AG08395 (cell line): ENCODE measurements at places on chromosomes 1 and 21.

- no peak for DNase-seq
Measured at GRCh38 chr1:42305639-42306038, 29.4 kb downstream of the FOXJ3 start.

DNA sequence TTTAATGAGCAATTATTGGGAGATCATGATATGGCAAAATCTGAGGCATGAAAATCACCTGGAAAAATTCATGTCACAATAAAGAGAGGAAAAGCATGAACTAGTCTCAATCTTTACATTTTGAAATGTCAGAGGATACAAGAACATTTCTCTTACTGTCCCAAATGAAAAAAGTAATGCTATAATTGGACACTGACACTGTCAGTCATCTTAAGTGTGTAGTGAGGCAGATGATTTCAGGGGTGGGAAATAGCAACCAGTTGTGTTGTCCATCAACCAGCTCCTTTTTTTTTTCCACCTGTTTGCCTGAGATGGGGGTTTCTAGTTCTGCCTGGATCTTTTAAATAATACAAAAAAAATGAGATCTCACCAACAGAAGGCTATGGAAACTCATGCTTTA is 646.2 kb downstream of the KCNT2 start:
- no peak for DNase-seq

DNA sequence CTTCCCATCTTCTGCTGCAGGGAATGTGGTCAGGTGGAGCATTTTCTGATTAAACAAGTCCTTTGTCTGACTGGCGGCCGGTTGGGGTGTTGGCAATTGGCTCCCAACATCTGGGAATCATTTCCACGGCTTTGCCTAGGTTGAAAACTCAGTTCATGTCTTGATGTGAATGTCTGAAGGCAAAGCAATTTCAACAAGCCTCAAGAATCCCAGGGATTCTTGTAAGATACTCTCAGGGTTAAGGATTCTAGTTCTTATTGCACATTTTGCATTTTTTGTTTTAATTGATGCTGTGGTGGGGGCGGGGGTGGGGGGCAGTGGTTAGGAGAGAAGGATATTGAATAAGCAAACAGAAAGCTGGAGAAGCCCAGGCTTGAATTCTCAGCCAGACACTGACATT is 273.9 kb downstream of the KIF26B start:
- no peak for DNase-seq

DNA sequence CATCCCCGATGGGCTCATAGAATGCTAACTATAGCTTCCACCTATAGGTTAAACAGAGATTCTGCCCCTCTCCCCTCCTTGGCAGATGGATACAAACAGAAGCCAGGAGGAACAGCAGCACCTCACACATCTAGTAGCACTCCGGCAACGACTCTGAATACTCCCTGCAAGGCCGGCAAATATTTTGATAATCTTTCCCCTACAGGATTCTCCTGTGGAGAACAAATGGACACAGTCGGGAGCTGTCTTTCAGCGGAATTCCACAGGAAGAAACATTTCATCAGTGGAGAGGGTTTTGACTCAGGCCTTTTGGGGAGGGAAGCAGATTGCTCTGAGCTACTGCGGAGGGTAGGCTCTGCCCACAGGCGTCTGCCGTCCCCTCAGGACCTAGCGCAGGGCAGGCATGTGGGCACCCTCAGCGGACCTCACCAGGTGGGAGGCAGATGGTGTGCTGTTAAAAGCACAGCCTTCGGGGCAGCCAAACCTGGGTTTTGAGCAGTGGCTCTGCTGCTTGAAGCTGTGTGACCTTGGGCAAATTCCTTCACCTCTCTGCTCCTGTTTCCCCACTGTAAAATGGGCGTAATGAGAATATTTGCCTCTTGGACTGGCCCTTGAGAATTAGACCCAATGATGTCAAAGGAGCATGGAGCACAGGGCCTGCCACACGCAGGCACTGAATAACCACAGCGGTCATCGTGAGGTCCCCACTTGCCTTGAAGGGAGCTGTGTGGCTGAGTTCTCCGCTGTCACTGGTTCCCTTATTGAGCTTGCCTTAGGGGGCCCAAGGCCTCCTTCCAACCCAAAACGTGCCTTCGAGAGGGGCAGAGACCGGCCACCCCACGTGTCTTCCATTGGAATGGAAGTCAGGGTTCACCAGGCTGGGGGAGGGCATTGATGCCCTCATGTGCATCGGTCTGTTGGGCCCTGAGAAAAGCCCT is 19.2 kb upstream of the BCAR3 start:
- DNase-seq, result no peak

DNA sequence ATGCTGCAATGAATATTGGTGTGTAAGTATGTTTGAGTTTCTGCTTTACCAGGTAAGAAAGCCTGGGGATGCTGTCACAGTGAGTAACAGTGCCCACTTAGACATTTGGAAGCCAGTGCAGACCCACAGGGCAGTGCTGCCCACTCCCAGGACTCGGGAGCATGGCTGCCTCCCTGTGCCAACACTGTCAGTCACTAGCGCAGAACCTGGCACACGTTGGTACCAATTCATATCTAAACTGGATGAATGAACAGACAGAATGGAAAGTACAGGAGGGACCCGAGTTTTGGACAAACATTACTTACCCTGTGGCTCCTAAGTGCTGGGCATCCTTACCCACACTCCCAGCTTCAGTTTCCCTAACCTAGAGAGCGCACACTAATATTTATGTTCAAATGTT is 1.6 kb upstream of the EVA1C start:
- no peak for DNase-seq

- peak; percentile 36 for DNase-seq
Measured at GRCh38 chr1:56070601-56071000, 508.8 kb downstream of the PLPP3 start.

GRCh38 chr1:97911266-97912215 is 9.3 kb downstream of the DPYD start:
- DNase-seq, result no peak

- no peak for DNase-seq
Measured at GRCh38 chr1:150180474-150180873, 30.8 kb downstream of the PLEKHO1 start.

DNA sequence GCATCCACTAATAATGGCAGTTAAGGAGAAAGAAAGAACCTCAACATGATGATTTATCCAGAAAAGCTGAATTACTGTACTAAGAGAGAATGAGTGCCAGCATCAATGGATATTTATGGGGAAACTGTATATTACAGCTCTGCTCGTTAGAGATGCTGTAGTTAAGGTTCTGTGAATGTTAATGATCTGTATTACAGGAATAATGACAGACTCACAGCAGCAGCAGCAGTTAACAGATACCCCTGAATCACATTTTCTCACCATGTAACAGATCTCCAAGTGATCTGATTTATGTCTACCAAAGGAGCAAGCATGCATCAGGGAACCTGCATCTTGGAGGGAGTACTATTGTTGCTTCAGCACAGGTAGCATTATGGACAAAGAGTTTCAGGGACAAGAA is 80.6 kb upstream of the C8B start:
- DNase-seq, result no peak
